ENCODE measurements at places on chromosomes 3 and 15.

GRCh38 chr15:63473999-63474809 lies 30.2 kb upstream of the USP3 start:
- no peaks in the 10 kb centered on the region for H3K36me3 ChIP-seq
- no peak for DNase-seq
- H3K27ac ChIP-seq, result peak overlapping the region; percentile 19
- no peaks in the 10 kb centered on the region for H3K27me3 ChIP-seq
- H3K4me3 ChIP-seq, result no peak overlapping the region
- H3K4me1 ChIP-seq, result peaks cover 11% of the 10 kb centered on the region

DNA sequence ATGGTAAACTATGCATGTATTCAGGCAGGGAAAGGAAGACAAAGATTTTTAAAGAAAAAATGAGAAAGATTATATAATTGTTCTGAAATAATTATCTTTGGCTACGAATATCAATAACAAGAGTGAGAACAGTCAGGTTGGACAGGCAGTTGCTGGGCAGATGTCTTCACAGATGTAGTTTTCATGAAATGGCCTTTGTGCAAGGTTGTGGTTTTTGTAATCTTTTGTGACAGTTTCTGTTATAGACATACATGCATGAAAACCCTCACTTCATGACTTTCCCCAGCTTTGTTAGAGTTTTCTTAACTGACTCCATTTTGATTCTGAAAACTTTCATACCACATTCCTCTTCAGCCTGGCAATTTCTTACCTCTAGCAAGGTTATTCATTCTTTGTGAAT lies 34.9 kb upstream of the SLC25A36 start:
- no peaks in the 10 kb centered on the region for H3K36me3 ChIP-seq
- no peak overlapping the region for H3K27ac ChIP-seq
- H3K4me3 ChIP-seq, result no peak overlapping the region
- no peak for DNase-seq
- H3K4me1 ChIP-seq, result peaks cover 7% of the 10 kb centered on the region
- peaks cover 12% of the 10 kb centered on the region for H3K27me3 ChIP-seq

DNA sequence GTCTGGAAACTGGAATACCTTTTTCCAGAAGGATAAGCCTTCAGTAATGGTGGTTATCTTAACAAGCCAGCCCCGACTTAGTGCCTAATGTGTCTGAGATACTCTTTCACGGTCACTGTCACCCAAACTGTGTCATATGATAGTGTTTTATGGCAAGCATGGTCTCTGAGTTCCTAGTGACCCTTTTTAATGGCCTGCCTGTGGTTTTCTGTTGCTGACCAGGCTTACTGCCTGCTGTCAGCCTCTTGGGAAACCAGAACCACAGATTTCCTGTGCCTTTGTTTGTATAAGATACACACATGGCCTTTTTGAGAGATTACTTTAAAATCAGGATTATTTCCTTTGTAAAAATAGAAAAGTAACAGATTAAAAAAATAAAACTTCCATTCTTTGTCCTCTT lies 22.4 kb downstream of the HPS3 start:
- no peaks in the 10 kb centered on the region for H3K4me1 ChIP-seq
- H3K4me3 ChIP-seq, result no peak overlapping the region
- H3K27me3 ChIP-seq, result no peaks in the 10 kb centered on the region
- H3K36me3 ChIP-seq, result peaks cover 13% of the 10 kb centered on the region
- no peak overlapping the region for H3K27ac ChIP-seq

- no peak overlapping the region for H3K27ac ChIP-seq
- H3K27me3 ChIP-seq, result no peaks in the 10 kb centered on the region
- DNase-seq, result no peak
Observed at GRCh38 chr15:49082960-49083359, 36.7 kb upstream of the SECISBP2L start.

DNA sequence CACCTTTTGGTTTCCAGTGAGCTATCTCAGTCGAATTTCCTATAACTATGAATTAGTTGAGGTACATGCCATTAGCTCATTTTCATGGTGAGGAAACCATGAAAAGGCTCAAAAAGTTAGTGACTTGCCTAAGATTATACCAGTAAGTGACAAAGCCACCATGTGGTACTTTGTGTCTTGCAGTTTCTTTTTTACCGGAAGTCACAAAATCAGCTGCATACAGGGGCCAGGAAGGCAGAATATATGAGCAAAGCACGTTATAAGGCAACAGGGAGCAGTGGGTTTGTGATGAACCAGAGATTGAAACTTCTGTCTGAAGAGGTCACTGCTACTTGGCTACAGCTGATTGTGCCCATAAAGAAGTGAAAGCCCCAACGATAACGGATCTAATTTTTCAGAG lies 50.3 kb downstream of the CMTM8 start:
- no peak for DNase-seq
- H3K4me3 ChIP-seq, result no peak overlapping the region
- H3K27me3 ChIP-seq, result no peaks in the 10 kb centered on the region
- peaks cover 26% of the 10 kb centered on the region for H3K4me1 ChIP-seq
- no peak overlapping the region for H3K27ac ChIP-seq

- H3K27ac ChIP-seq, result peak overlapping the region; percentile 100
- peaks cover 96% of the 10 kb centered on the region for H3K4me1 ChIP-seq
- peak overlapping the region; percentile 21 for H3K4me3 ChIP-seq
- no peak for DNase-seq
Observed at GRCh38 chr3:134366221-134366927, 7.9 kb downstream of the AMOTL2 start.

- H3K4me3 ChIP-seq, result no peak overlapping the region
- no peak overlapping the region for H3K27ac ChIP-seq
- H3K4me1 ChIP-seq, result no peaks in the 10 kb centered on the region
- DNase-seq, result no peak
Observed at GRCh38 chr3:135382621-135383020, 582.9 kb upstream of the PPP2R3A start.

DNA sequence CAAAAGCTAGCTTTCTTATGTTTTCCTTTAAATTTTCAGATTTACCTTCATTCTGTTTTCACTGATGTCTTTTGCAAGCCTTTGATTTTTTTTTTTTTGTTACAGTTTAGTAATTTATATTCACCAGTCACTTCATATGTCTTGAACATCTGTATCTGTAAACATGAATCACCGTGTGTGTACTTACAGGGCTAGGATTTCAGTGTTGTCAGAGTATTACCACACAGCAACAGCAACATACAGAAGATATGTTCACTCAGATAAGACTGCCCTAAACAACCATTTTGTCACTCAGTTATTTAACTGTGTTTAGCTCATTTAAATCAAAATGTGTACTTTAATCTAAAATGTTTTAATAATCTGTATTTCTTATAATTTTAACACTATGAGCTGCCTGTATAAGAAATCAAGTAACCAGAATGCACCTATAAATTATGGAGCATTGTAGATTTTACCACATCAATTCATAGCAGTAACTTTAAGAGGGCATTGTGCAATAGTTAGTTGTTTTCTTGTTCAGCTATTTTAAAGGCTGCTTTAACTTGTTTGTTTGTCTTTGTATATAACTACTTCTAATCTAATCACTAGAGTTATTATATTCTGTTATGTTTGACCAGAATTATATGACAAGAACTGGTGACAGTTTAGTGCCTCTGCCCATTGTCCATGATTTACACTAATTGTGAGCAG lies 50.4 kb downstream of the GHSR start:
- no peak for DNase-seq
- peaks cover 81% of the 10 kb centered on the region for H3K36me3 ChIP-seq
- H3K4me3 ChIP-seq, result no peak overlapping the region
- H3K4me1 ChIP-seq, result no peaks in the 10 kb centered on the region
- no peaks in the 10 kb centered on the region for H3K27me3 ChIP-seq
- H3K27ac ChIP-seq, result no peak overlapping the region

DNA sequence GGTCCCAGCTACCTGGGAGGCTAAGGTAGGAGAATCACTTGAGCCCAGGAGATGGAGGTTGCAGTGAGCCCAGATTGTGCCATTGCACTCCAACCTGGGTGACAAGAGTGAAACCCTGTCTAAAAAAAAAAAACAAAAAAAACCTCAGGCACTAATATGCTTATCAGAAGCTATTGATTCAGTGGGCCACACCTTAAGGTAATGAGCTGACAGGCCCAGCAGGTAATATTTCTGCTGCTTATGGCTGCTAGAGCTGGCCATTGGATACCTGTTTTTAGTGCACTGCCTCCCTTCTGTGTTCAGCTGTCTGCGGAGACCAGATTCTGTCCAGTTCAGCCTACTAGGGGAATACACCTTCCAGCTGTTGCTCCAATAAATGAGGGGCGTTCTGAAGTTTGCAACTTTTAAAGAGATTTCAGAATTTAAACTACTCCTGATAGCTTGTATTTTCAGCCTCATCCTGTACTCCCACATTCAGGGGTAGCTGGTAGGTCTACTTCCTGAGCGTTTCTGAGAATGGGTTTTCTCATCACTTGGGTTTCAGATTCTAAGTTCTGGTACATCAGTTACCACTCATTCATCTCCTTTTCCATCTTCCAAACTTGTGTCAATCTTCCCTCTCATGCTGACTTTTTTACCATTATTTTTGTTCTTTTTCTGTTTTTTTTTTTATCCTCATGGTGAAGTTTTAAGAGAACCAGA lies 69.0 kb downstream of the ATP11B start:
- no peaks in the 10 kb centered on the region for H3K27me3 ChIP-seq
- no peak for DNase-seq
- no peaks in the 10 kb centered on the region for H3K4me1 ChIP-seq
- peaks cover 5% of the 10 kb centered on the region for H3K36me3 ChIP-seq

DNA sequence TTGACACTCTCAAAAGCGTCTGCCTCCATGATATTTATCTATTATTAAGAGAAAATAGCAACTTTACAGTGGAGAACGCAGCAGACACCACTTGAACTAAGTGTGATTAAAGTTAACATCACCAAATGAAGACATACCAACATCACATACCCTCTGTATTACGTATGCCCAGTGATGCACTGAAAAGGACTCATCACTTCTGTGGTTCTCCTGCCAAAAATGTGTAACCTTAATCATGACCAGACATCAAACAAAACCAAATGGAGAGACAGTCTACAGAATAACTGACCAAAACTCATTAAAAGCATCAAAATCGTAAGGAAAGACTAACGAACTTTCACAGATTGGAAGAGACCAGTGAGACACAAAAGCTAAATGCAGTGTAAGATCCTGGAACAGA lies 103.2 kb downstream of the PPP2R3A start:
- no peak overlapping the region for H3K4me3 ChIP-seq
- no peaks in the 10 kb centered on the region for H3K36me3 ChIP-seq
- H3K27me3 ChIP-seq, result no peaks in the 10 kb centered on the region

DNA sequence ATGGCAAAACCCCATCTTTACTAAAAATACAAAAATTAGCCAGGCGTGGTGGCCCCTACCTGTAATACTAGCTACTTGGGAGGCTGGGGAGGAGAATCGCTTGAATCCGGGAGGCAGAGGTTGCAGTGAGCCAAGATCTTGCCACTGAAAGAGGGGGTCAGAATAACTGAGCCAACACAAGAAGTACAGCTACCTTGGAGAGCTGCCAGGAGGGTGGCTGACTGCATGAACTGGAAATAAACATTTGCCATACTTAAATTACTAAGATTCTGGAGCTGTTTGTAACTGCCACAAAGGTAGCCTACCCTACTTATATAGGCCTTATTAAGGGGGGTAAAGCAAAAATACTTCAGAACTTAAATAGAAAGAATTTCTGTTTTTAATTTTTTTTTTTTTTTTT lies 15.4 kb upstream of the PIK3CB start:
- no peak overlapping the region for H3K27ac ChIP-seq
- DNase-seq, result no peak
- H3K27me3 ChIP-seq, result no peaks in the 10 kb centered on the region
- H3K4me3 ChIP-seq, result no peak overlapping the region

DNA sequence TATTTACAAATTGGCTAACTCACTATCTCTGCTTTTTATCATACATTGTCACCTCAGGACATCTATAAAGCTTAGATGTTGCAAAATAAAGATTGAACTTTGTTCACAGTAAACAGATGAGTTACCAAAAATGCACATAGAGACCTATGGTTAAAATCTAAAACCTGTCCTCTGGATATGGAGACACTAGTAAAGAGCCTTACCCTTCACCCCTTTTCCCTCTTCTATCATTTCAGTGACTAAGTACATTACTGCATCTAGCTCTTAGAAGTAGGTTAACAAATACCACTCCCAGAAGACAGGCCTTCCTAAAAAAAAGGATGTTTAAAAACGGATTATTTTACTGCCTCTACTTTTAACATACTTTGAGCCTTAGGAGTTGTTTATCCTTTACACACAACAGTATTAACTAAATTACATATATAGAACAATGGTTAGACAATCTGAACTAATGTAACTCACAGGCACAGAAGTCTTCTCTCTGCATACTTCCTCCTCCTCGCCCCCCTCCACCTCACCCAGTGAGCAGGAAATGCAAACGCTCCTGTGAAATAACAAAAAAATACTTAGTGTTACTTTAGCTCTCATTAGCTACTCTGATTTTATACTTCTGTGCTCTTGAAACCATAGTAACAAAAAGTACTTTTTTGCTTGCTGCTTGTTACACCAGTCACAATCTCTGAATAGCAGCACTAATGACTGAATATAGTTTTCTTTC lies 23.3 kb downstream of the IREB2 start:
- no peak for DNase-seq
- H3K27me3 ChIP-seq, result no peaks in the 10 kb centered on the region
- peaks cover 18% of the 10 kb centered on the region for H3K4me1 ChIP-seq
- peaks cover 31% of the 10 kb centered on the region for H3K36me3 ChIP-seq
- H3K27ac ChIP-seq, result no peak overlapping the region

GRCh38 chr3:57179580-57180410 lies 14.6 kb upstream of the IL17RD start:
- H3K27me3 ChIP-seq, result no peaks in the 10 kb centered on the region
- no peak for DNase-seq
- no peak overlapping the region for H3K27ac ChIP-seq
- H3K36me3 ChIP-seq, result no peaks in the 10 kb centered on the region
- H3K4me3 ChIP-seq, result no peak overlapping the region

GRCh38 chr15:65942436-65942835 lies 73.1 kb downstream of the RAB11A start:
- no peak overlapping the region for H3K27ac ChIP-seq
- DNase-seq, result no peak
- no peak overlapping the region for H3K4me3 ChIP-seq
- no peaks in the 10 kb centered on the region for H3K36me3 ChIP-seq
- H3K27me3 ChIP-seq, result no peaks in the 10 kb centered on the region
- peaks cover 29% of the 10 kb centered on the region for H3K4me1 ChIP-seq

DNA sequence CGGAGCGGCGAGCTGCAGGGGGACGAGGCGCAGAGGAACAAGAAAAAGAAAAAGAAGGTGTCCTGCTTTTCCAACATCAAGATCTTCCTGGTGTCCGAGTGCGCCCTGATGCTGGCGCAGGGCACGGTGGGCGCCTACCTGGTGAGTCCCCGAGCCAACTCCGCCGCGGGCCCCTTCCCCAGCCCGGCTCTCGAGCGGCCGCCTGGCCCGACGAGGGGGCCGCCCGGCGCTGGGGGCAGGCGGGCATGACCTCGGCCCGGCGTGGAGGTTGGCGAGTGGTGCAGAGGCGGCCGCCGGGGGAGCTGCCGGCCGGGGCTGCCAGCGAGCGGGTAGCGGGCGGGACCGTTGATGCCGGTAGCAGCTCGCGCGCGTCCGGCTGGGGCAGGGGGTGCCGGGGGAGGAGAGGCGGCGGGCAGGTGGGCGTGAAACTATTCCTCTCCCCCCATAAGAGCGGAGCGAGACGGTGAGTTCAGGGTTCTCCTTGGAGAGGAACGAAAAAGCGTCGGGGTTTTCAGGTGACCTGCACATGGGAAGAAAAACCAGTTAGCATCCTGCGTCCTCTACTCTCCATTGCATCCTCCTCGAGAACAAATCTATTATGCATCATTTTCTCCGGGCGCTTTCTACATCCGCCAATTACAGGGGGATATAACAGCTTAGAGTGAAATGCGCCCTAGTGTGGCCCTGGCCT lies 585 bp downstream of the SLCO3A1 start:
- H3K4me1 ChIP-seq, result peaks cover 52% of the 10 kb centered on the region
- DNase-seq, result peak; percentile 51
- H3K4me3 ChIP-seq, result peak overlapping the region; percentile 86

Measured in PC-9 (cell line).